Mesenteric fat pad (tissue), 1 donor: ENCODE measurements at places on chromosomes 2 and 18. TPM values are rescaled to one million over a fixed set of nuclear protein-coding genes. Genes with fewer than 3 reads are reported as not detected.

The UGP2 gene
- 563 TPM for total RNA-seq

The MOGAT1 gene
- total RNA-seq, result 0.74 TPM

The SIX3 gene
- not detected for total RNA-seq

The ZSWIM2 gene
- total RNA-seq, result 1.2 TPM

The PPM1G gene
- total RNA-seq, result 56.7 TPM

The MZT2A gene
- 37.3 TPM for total RNA-seq

The UPP2 gene
- total RNA-seq, result not detected

The SLC8A1 gene
- total RNA-seq, result 18.5 TPM

The ARHGAP28 gene
- 9.1 TPM for total RNA-seq

The APOB gene
- 8.5 TPM for total RNA-seq

The DUSP2 gene
- total RNA-seq, result 6.1 TPM

The ST8SIA5 gene
- 1.5 TPM for total RNA-seq

The ALKAL2 gene
- total RNA-seq, result 5.7 TPM

The EFR3B gene
- total RNA-seq, result 2.0 TPM
